ENCODE measurements at places on chromosomes 1 and 21. TPM values are rescaled to one million over a fixed set of nuclear protein-coding genes. Genes with fewer than 3 reads are reported as not detected.
A peak's percentile ranks its signal among the peaks of the same experiment; 100 is the strongest.

Gene BGLAP
- 3.4 TPM for total RNA-seq

DNA sequence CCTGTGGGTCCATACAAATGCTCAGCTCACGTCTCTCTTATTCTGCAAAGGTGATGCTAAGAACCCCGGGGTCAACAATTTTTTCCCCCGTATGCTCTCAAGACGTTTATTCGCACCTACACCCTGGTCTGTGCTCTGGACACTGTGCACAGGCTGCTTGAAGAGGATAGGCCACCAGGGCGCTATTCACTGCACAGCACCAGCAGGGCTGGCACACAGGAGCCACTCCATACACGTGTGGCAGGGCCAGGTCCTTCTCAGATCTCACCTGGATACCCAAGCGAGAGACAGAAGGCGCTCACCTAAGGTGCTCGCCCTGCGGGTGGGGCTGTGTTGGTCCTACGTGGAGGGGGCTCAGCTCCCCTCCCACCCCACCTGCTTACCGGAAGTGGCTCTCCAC lies 16.7 kb downstream of the TMEM63A start:
- no peaks in the 10 kb centered on the region for H3K27me3 ChIP-seq
- H3K4me1 ChIP-seq = peaks cover 42% of the 10 kb centered on the region
- DNase-seq = no peak
- H3K36me3 ChIP-seq = peaks cover 12% of the 10 kb centered on the region
- no peak overlapping the region for H3K4me3 ChIP-seq

DNA sequence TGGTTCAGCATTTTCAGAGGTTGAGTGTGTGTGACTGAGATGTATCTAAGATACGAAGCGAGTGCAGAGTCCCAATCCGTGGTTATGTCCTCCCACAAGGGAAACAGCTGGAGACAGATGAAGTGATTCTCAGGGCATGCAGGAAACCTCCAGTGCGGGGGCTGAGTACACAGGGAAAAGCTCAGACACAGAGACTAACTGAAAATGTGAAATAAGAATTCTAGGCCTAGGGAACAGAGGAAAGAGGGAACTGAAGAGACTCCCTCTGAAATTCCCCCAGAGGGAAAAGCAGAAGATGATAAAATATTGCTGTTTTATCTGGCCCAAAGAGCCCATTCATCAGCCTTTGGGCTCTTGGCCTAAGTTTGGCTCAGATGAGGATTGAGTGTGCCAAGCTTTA lies 116.8 kb downstream of the LRRC53 start:
- H3K4me1 ChIP-seq = no peaks in the 10 kb centered on the region
- H3K36me3 ChIP-seq = no peaks in the 10 kb centered on the region
- no peak overlapping the region for H3K4me3 ChIP-seq
- DNase-seq = no peak
- H3K27me3 ChIP-seq = peaks cover 2% of the 10 kb centered on the region
- H3K27ac ChIP-seq = no peak overlapping the region

DNA sequence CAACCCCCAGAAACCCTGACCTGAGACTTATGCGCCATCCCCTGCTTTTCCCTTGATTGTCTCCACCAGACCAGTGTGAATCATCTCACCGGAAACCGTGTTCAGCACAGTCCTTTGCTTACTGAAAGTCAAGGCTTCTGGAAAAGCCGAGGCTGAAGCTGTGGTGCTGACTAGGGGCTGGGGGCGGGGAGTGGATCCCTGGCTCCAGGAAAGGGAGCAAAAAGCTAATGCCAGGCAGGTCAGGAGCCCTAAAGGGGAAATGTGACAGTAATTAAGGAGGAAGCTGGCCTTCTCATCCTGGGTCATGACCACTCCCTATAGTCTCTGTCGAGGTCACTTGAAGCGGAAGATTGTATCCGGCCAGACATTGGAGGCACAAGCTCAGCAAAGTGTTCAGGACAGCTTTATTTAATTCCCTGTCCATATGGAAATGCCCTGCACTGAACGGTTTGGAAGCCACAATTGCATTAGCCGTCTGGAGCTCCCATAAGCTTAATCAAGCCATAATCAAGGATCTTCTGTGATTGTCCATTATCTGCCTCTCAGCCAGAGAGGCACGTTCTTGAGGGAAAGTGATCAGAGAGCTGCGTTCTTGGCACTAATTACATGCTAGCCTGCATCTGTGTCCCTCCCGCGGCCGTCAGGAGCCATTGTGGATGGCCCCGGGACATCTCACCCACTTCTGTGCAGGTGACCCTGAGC lies 403.6 kb downstream of the RRAGC start:
- no peak for DNase-seq
- H3K27me3 ChIP-seq = no peaks in the 10 kb centered on the region
- H3K4me1 ChIP-seq = no peaks in the 10 kb centered on the region
- H3K36me3 ChIP-seq = no peaks in the 10 kb centered on the region
- H3K4me3 ChIP-seq = no peak overlapping the region

GRCh38 chr1:216075339-216075738 lies 347.9 kb downstream of the USH2A start:
- no peak overlapping the region for H3K27ac ChIP-seq
- no peaks in the 10 kb centered on the region for H3K36me3 ChIP-seq
- H3K4me3 ChIP-seq = no peak overlapping the region
- no peak for DNase-seq
- H3K27me3 ChIP-seq = no peaks in the 10 kb centered on the region

GRCh38 chr1:223345720-223346119 lies 18.3 kb downstream of the SUSD4 start:
- no peaks in the 10 kb centered on the region for H3K27me3 ChIP-seq
- H3K36me3 ChIP-seq = no peaks in the 10 kb centered on the region
- DNase-seq = no peak
- H3K4me3 ChIP-seq = no peak overlapping the region

DNA sequence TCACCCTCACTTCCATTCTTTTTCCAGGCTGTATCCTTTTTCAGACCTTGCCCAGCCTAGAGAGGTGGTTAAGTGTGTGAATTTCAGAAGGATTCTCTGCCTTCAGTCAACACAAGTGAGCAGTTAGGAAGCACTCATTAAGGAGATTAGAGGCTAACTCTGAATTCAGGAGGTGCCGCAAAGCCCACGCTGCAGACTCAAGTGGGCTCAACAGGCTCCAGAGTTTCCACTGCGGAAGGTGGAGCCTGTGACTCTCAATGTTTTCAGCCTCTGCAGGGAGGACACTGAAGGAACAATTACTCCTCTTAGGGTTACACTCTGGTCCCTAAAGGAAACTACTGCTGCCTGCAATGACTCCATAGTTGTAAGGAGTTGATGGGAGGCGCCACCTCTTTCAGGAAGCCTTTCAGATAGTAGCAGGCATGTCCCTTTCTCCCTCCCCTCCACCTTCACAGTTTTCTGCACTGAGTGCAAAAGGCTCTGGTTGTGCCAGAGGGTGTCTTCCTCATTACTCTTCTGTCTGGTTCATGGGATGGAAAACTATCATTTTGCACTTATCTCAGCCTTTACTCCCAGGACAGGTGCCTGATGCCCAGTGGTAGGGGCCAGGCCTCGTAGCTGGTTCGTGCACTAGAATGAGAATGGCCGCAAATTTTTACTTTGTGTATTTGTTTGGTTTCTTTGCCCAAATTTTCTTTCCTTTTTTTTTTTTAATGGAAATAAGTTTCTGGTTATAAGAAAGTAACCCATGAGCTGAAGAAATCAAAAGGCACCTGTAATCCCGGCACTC lies 55.2 kb upstream of the SELENON start:
- H3K4me3 ChIP-seq = no peak overlapping the region
- H3K4me1 ChIP-seq = peaks cover 21% of the 10 kb centered on the region
- no peak for DNase-seq

DNA sequence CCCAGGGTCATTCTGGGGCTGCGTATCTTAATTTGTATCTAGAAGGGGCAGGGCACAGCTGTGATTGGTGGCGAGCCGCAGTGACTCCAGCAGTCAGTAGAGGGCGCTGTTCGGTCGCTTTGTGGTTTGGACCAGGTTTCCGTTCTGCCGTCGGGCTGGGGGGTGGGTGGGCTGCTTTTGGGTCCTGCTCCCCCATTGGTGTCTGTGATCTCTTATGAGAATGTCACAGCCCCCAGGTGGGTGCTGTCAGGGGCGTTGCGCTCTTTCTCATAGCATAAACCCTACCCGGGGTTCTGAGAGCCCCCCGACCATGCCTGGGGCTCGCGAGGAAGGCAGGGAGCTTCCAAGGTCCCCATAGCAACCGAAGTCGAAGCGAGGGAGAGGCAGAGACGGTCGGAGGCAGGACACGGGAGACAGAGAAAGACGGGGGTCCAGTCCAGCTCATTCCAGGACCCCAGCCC lies 5.4 kb downstream of the TFF3 start:
- peak; percentile 86 for DNase-seq
- peaks cover 2% of the 10 kb centered on the region for H3K27me3 ChIP-seq
- no peak overlapping the region for H3K27ac ChIP-seq

GRCh38 chr1:8410791-8411190 lies 92.9 kb downstream of the SLC45A1 start:
- H3K4me1 ChIP-seq = peaks cover 66% of the 10 kb centered on the region
- peaks cover 11% of the 10 kb centered on the region for H3K36me3 ChIP-seq
- H3K4me3 ChIP-seq = no peak overlapping the region
- no peaks in the 10 kb centered on the region for H3K27me3 ChIP-seq
- H3K27ac ChIP-seq = no peak overlapping the region

- H3K4me3 ChIP-seq = no peak overlapping the region
- no peaks in the 10 kb centered on the region for H3K4me1 ChIP-seq
- no peak for DNase-seq
- peaks cover 9% of the 10 kb centered on the region for H3K36me3 ChIP-seq
- no peaks in the 10 kb centered on the region for H3K27me3 ChIP-seq
Measured at GRCh38 chr1:223001653-223002634, 141.1 kb downstream of the TLR5 start.

- H3K27me3 ChIP-seq = no peaks in the 10 kb centered on the region
- peaks cover 26% of the 10 kb centered on the region for H3K4me1 ChIP-seq
- no peak overlapping the region for H3K27ac ChIP-seq
Measured at GRCh38 chr1:116724765-116725375, 29.4 kb upstream of the CD2 start.

DNA sequence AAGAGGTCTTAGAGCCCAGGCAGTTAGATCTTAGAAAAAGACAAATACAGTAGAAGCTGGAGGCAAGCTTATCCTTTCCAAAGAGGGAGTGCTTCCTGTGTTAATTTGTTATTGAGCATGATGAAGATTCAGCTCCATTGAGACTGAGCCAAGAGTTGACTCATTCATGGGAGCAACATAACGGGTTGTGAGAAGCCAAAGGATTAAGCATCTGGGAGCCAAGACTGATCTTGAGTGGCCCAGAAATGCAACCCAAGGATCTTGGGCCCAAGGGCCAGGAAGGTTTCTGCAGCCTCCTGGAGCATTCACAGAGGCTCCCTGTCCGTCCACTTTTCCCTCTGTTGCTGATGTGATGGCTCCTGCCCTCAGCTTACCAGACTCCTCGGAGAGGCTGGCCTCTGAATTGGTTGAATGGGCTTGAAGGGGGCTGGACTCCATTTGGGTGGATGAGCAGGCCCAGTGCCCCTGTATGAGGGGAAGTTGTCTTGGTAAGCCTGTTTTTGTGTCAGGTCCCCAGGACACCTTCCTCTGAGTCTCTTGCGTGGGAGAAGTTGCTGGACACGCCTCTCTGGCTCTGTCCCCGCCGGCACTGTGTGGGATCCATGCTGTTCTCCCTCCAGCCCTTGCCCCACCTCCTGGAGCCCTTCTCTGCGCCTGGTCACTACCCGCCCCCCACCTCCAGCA lies 42.4 kb downstream of the PDE9A start:
- H3K4me3 ChIP-seq = no peak overlapping the region
- H3K27ac ChIP-seq = no peak overlapping the region
- H3K36me3 ChIP-seq = no peaks in the 10 kb centered on the region
- no peak for DNase-seq
- no peaks in the 10 kb centered on the region for H3K4me1 ChIP-seq

Measured in activated naive CD4-positive, alpha-beta T cell treated with anti-CD3 and anti-CD28 coated beads for 36 hours (primary cell).